Activated naive CD8-positive, alpha-beta T cell treated with anti-CD3 and anti-CD28 coated beads for 36 hours (primary cell): ENCODE measurements at places on chromosomes 12 and 14.
A peak's percentile ranks its signal among the peaks of the same experiment; 100 is the strongest.

DNA sequence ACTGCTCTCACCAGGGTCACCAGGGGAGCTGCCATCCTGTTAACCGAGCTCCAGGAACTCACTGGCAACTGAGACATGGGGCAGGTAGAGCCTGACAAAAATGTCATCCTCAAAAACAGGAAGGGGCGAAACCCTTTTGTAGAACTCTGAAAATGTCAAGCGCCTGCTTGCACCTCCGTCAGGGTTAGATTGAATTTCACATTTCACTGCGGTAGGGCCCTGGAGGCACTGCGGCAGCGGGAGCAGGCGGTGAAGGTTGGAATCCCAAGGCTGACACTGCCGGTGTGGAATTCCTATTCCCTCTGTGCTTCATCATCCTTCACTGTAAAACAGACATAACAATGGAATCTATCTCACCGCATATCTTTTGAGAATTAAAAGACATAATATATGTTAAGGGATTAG is 142.8 kb upstream of the TMCC3 start:
- no peak for DNase-seq

DNA sequence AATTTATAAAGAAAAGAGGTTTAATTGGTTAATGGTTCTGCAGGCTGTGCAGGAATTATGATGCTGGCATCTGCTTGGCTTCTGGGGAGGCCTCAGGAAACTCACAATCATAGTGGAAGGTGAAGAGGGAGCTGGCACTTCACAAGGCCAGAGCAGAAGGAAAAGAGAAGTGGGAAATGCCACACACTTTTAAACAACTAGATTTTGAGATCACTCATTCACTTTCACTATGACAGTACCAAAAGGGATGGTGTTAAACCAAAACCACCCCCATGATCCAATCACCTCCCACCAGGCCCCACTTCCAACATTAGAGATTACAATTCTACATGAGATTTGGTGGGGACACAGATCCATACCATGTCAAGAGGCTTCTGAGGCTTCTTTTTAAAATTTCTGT is 62.6 kb downstream of the SLC38A4 start:
- DNase-seq = peak; percentile 1

DNA sequence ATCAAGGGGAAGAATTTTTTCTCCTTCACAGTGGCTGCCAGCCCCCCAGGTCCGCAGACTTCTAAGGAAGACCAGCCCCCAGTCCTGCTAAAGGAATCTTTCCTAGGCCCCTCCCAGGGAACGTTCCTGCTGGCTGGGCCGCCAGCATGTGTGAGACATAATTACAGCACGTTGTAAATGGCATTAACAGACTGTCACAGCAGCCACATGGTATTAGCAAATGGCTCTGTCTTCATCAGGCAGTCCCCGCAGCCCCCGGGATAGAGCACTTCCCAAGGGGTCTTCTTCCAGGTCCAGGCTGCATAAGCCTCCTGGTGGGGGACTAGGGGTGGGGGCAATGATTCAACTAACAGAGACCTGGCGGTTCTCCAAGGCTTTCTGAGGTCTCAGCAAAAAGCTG is 34.9 kb upstream of the FAM222A start:
- no peak for DNase-seq

- DNase-seq = no peak
These were observed 16.3 kb downstream of the NDUFA12 start for GRCh38 chr12:94987076-94987669.

DNA sequence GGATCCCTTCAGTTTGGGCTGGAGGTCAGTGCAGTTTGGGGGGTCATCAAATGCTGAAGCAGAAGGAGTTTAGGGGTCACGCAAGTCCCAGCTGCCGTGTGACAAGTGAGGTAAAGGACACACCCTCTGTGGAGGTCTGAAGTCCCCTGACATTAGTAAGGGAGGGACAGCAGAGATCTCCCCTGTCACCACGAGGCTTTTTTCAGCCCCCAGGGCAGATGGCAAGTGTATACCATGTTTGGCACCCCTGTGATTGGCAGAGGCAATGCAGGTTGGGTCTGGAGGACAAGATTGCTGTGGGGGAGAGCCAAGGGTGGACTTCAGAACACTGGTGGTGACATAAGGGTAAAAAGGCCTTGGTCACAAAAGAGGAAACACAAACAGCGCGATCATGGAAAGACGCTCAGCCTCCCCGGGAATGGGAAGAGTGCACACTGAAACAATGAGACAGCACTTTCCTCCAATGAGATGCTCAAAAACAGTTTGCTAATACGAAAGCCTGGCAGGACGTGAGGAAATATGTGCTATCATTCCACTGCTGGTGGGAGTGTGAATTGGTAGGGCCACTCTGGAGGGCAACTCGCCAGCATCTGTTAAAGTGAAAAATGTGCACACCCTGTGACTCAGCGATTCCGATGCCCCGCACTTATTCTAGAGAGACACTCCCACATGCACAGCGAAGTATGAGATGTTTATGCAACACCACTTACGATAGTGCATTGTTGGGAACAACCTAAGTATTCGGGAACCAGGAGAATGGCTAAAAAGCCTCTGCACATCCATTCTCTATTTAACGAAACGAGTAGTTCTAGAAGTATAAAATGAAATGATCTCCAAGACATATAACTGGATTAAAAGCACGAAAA is 14.4 kb upstream of the CD27 start:
- peak; percentile 61 for DNase-seq

- no peak for DNase-seq
These were observed 24.6 kb downstream of the GCN1 start for GRCh38 chr12:120169946-120170345.

GRCh38 chr12:102920271-102920670 is 3.2 kb upstream of the PAH start:
- no peak for DNase-seq

GRCh38 chr12:81095501-81096232 is 17.8 kb downstream of the ACSS3 start:
- no peak for DNase-seq

GRCh38 chr12:90152897-90153624 is 444.4 kb upstream of the ATP2B1 start:
- no peak for DNase-seq

DNA sequence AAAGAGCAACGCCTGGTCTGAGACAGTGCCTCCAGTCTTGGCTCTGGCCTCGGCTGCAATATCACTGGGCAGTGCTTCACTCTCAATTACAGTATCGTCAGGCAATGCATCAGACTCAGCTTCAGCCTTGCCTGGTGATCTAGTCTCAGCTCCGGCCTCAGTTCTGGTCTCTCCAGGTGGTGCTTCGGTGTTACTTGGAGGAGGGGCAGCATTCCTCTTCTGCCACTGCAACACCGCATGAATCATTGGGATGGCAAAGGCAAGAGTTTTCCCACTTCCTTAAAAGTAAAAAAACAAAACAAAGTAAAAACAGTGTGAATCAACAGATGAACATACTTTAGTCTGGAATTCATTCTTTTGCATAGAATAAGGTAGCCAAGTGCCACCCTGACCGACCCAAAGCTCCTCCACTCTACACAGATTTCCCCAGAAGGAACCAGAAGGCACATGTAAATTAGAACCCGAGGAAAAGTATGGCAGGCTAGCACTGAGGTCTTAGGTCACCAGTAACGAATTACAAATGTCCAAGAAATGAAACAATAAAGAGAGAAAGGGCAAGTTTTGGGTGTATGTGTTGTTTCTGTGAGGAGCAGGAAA is 18.6 kb downstream of the DDX24 start:
- no peak for DNase-seq

GRCh38 chr14:59117754-59118528 is 70.5 kb upstream of the DAAM1 start:
- DNase-seq = no peak

DNA sequence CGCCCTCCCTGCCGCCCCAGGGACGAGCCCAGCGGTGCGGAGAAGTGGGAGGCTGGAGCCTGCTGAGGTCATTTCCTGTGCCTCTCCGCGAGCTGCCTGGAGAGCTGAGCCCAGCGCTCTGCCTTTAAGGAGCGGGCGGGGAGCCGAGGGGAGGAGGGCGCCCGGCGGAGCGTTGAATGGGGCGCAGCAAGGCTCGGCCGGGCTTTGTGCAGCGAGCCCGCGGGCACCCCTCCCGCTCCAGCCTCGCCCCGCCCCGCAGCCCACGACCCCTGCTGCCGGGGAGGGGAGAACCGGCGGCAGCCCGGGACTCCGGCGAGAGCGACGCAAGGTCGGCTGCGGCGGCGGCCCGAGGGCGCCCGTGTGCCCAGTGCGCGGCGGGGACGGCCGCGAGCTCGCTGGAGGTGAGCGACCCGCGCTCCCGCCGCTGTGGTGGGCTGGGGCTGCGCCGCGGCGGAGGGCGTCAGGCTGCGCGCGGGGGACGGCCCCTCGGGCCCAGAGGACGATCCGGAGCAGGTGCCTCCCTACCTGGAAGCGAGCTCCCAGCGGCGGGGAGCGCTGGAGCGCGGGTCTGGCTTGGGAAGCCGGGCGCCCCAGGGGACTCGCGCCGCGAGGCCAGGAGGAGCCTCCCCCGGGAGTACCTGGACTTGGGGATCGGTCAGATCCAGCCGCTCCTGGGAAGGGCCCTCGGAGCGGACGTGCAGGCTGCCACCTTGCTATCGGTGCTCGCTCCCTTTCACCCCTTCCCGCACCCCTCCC is at the start of gene PLEKHH1:
Gene PLEKHH1 (plus strand): TSS at position 293 of the 756 bp plus-strand sequence. CDS start 8,578 bp downstream, outside the sequence.
- DNase-seq = peak; percentile 70

GRCh38 chr14:67722293-67722692 is 20.6 kb downstream of the RDH12 start:
- no peak for DNase-seq

- DNase-seq = peak; percentile 8
These were observed at the start of gene KCNJ8 for GRCh38 chr12:21774358-21775132. Gene KCNJ8 (minus strand): TSS chr12:21774706. CDS start chr12:21773616, 1,090 bp downstream.

DNA sequence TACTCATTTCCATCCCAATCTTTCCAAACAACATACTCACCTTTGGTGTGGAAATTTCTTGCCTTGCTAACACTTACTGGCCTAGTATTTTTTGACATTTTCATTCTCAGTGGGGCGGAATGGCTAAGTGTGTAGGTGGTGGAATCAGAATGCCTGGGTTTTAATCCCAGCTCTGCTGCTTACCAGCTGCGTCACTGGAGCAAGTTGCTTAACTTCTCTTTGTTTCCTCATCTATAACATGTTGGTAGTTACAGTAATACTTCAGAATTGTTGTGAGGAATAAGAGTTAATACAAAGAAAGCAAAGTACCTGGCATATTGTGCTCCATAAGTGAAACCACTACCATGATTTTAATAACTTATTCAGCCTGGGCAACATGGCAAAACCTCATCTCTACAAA is 3.0 kb upstream of the FAM177A1 start:
- DNase-seq = no peak

DNA sequence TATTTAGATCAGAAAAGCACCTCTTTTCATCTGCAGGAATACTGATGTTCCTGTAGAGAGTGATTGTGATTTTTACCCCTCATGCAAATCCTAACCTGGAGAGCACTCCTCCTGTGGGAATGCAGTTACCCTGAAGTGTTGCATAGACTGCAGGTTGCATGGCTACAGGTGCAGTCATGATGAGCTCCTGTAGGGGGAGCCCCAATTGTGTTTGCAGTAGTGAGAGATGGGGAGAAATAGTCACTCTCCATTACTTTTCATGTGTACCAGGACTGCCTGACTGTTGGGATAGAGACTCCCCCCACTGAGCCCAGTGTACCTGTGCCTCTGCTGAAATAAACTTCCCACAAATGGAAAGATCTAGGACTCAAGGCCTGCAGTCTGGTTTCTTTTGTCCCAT is 1086.5 kb downstream of the SLC6A15 start:
- peak; percentile 26 for DNase-seq

GRCh38 chr12:10392394-10392930 is 2.6 kb upstream of the KLRK1 start:
- DNase-seq = peak; percentile 50

- DNase-seq = no peak
These were observed 20.0 kb downstream of the BORCS5 start for GRCh38 chr12:12376646-12377448.

- DNase-seq = no peak
These were observed 1606.1 kb upstream of the FLRT2 start for GRCh38 chr14:83923842-83924241.

DNA sequence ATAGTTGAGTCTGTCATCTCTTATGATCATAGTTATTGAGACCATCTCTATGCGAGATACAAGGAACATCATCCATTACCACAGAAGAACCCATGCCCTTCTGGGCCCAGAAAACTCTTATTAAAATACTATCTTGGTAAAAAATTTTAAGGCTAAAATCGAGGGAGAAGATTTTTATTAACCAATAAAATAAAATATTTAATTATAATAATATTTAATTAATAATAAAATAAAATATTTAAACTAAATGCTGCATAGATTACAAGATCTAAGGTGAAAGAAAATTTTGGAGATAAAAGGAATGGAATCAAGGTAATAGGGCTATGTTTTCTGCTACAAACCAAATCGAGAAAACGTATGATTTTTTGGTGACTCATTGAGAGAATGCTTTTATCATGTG is 540.2 kb downstream of the KCNH5 start:
- no peak for DNase-seq

- no peak for DNase-seq
These were observed 18.4 kb downstream of the ZNF664 start for GRCh38 chr12:123991372-123991951.

DNA sequence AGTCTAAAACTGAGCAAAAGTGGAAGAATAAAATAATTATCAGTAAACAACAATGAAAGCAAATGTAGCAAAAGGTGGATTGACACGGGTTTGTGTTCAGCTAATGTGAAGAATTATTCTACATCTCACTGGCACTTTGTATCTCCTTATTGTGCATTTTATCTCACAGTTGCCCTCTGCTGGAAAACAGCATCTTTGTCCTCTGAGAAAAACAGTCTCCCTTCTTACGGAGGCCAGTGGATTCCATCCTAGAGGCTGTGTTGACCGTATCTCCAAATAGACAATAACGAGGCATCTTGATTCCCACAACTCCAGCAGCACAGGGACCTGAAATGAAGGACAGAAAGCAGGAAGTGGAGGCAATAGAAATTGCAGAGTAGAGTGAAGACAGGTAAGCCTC is 51.3 kb upstream of the PLBD1 start:
- DNase-seq = no peak

DNA sequence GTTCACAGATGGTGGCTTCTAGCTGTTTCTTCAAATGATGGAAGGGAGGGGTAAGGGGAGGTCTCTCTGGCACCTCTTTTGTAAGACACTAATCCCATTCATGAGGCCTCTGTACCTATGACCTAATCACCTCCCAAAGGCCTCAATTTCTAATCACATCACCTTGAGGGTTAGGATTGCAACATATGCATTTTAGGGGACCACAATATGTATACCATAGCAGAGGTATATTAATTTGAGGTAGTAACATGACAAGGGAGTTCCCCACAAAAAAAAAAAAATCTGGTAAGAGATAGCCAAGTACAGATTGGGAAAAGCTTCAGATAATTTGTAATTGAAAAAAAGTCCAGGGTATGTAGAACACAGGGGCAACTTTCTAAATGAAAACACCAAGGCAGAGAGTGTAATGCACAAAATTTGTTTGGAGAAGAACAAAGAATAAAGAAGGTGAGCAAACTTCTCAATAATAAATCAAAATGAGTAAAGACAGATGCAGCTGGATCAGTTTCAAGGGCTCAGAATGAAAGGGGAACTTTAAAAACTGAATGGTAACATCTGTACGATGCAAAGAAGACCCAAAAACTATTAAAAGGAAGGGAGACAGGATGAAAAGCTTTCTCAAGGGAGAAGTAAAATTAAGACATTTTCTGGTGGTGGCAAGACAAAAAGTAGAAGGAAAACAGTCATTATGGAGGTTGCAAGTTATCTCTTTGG is 125.5 kb upstream of the DCN start:
- no peak for DNase-seq
